ENCODE measurements at places on chromosomes 6 and 20.

GRCh38 chr20:59565768-59566461, 38.4 kb upstream of the PHACTR3 start:
- no peak for DNase-seq

- peak; percentile 87 for DNase-seq
These were observed 39.2 kb upstream of the RNF8 start for GRCh38 chr6:37314487-37315156.

DNA sequence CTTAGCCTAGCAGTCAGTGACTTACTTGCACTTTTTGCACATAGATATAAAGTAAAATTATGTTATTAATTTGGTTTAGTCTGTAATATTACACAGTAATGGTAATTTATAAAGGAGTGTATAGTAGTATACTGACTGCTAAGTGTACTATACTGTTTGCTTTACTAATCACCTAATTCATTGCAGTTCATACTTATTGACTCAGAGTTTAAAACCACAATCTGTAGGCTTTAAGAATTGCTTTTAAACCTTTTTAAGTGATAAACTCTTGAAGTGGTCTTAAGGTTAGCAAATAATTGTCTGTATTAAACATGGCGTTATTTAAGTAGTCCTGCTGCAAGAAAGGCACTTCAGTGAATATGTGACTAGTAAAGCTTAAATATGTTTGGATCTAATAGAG, 151.5 kb downstream of the QKI start:
- no peak for DNase-seq

GRCh38 chr20:21518292-21518991, 4.6 kb upstream of the NKX2-2 start:
- DNase-seq, result no peak

DNA sequence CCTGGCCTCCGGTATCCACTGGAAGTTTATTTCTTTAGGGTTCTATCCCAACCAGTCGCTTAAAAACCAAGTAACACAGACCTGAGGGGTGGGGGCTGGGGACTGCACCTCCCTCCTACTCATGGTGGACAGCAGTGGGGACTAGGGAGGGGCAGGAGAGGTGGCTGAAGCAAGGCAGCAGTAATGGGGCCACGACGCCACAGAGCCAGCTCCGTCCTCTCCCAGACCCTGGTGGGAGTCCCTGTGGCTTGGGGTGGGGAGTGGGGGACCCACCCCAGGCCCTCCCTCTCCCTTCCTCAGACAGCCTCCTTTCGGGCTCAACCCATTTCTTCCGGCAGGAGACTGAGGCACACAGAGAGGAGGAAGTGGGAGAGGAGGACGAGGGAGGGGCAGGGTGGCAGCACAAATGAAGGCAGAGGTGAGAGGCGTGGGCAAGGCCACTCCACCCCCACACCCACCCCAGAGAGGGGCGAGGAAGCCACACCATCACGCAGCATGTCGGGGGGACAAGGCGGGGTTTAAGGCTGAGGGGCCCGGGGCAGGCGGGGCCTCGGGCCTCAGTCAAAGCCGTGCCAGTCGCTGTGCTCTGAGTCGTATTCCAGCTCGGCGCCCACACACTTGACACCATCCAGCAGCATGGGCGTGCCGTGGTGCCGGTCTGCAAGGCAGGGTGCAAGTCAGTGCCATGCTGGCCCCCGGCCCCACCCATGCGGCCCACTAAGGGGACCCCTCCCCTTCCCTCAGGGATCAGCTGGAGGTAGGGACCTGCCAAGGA, 13.9 kb downstream of the ADISSP start:
- no peak for DNase-seq

Measured in dermis microvascular lymphatic vessel endothelial cell (primary cell).